ENCODE measurements at places on chromosomes 11 and 22. TPM values are rescaled to one million over a fixed set of nuclear protein-coding genes. Genes with fewer than 3 reads are reported as not detected.

GTSE1 gene
- total RNA-seq, result 15.4 TPM

KDM4E gene
- not detected for total RNA-seq

KIRREL3 gene
- total RNA-seq, result not detected

GRIK4 gene
- total RNA-seq, result 0.07 TPM

UBQLNL gene
- total RNA-seq, result 0.04 TPM

ROBO4 gene
- total RNA-seq, result 220 TPM

DDX17 gene
- total RNA-seq, result 663 TPM

TEF gene
- 4.0 TPM for total RNA-seq

CHRNA10 gene
- 0.33 TPM for total RNA-seq

CARNS1 gene
- total RNA-seq, result not detected

PGA5 gene
- total RNA-seq, result not detected

PI4KA gene
- total RNA-seq, result 22.1 TPM

MPEG1 gene
- not detected for total RNA-seq
